NCI-H774 (cell line): ENCODE measurements at places on chromosomes 5 and 9.

- no peak for DNase-seq
These were observed 51.9 kb upstream of the POU5F2 start for GRCh38 chr5:93793159-93793781.

DNA sequence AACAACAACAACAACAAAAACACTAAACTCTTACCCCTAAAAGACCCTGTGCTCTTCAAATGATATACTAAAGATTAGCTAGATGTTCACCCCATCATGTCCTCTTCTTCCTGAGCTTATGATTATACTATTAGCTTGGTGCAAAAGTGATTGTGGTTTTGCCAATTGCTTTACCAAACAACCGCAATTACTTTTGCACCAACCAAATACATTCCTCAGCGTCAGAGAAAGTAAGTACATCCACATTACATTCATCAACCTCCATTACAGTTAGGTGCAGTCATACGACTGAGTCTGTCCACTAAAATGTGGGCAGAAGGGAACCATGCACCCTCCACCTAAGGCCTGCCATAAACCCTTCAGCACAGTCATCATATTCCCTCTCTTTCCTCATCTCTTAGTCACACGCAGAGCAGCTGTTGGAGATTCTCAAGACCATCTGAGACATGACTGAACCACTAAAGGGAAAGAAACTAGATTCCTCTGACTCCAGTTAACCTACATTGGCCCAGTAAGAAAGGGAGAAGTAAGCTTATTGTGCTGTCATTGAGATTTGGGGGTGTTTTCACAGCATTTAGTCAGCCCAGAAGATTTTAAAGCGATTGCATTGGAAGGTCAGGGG lies 181.6 kb upstream of the TLE4 start:
- DNase-seq = no peak

DNA sequence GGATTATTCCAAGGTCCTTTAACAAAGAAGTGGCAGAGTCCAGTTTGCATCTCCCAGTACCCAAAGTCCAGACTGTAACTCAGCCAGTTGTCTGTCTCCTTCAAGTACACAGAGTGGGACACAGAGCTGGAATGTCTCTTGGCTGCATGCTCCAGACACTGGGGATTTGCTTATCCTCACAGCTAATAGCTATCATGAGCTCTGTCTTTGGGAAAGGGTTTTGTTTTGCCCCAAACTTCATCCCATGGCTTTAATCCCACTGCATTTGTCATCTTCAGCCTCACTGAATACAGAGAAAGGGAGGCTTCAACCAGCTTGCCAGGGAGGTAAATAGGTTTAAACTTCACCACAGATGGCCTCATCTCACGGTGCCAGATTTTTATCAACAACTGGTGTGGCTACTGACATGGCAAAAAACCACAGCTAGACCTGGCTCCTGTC lies 412.2 kb upstream of the SLC24A2 start:
- no peak for DNase-seq

GRCh38 chr9:93648181-93648580 lies 71.8 kb downstream of the PHF2 start:
- no peak for DNase-seq

GRCh38 chr9:113614843-113615648 lies 151.5 kb downstream of the RGS3 start:
- no peak for DNase-seq

- no peak for DNase-seq
These were observed 73.5 kb downstream of the MFAP3 start for GRCh38 chr5:154112255-154112654.

GRCh38 chr5:77795268-77795667 lies 19.1 kb upstream of the TBCA start:
- DNase-seq = no peak

DNA sequence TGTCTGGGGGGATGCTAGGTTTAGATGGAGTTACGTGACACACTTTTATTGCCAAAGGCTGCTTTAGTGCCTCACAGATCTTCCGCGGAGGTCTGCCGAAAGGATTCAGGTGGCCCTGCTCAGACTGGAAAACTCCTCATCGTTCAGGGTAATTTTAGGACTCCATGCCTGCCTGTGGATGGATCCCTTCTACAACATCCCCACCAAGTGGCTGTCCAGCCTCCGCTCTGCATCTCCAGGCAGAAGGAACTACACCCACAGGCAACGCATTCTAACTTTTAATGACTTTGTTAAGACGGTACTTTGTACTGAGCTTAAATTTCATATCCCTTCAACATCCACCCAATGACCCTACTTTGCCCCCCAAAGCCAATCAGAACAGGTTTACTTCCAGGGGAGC lies 29.4 kb downstream of the ATPSCKMT start:
- no peak for DNase-seq

DNA sequence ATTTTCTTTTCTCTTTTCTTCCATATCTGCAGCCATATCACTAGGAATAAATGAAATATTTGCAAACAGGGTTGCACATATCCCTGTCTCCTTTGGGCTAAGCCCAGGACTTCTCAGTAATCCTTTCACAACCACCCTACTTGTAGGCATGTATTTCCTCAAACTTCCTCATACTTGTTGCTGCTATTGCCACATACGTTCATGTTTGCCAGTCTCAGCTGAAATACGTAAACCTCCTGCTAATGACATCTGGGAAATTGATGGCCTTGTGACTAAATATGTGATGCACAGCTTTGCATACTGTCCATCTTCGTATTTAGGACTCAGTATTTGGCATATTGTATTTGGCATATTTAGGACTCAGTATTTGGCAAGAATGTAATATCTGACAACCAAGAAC lies 224.6 kb downstream of the PLK2 start:
- DNase-seq = no peak

DNA sequence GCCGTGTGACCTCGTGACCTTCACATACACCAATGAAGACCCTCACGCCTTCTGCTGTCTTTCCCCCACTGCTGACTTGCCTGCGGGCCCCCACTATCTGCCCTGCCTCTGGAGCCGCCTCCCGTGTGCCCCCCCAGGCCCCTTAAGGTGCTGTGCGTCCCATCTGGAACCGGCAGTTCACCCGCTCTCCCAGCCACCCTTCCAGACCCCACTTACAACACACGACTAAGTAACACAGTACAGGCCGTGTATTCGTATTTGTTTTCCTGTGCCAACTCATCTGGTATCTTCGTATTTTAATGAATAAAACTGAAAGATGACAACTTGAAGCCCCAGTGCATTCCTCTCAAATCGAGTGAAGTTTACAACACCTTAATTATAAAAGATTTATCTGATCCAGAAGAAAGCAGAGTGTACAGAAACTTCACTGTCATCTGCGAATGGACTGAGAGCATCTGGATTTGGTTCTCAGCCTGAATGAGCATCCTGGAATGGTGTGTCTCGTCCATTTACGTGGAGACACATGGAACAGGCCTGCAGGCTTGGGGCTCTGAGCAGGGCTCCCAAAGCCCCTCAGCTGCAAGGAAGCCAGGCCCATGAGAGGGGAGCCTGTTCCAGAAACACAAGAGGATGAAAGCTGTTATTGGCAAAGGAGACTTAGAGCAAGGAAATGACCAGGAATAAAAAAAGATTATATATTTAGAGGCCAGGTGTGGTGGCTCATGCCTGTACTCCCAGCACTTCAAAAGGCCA lies 21.9 kb upstream of the TERT start:
- DNase-seq = no peak

DNA sequence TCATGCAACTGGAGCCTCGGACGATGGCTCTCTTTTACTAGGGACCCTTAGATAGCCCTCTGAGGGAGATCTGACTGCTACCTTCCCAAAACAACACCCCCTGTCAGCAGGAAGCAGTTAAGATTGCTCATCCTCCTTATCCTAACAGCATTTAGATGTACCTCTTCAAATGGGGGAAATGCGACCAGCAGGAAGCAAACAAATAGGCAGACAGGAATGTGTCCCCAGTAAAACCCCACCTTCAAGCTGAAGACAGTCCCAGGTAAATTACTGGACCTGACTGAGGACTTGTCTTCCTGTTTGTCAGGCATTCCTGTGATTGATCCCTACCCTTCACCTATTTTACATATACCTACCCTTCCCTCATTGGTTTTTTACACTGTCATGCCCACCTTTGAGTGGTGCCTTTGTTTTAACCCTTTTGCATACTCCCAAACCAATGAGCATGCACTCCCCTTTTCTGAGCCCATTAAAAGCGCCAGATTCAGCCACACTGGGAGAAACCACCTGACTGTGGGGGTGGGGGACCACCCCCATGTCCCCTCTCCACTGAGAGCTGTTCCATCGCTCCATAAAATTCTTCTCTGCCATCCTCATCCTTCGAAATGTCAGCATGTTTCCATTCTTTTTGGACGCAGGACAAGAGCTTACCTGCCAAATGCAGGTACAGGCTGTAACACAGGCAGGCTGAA lies 954.0 kb upstream of the CDH6 start:
- no peak for DNase-seq

- DNase-seq = no peak
These were observed 882 bp downstream of the CERCAM start for GRCh38 chr9:128421482-128421996.

- no peak for DNase-seq
These were observed 397.2 kb upstream of the DAB2 start for GRCh38 chr5:39822020-39822419.

GRCh38 chr9:21758540-21758939 lies 43.9 kb upstream of the MTAP start:
- no peak for DNase-seq

DNA sequence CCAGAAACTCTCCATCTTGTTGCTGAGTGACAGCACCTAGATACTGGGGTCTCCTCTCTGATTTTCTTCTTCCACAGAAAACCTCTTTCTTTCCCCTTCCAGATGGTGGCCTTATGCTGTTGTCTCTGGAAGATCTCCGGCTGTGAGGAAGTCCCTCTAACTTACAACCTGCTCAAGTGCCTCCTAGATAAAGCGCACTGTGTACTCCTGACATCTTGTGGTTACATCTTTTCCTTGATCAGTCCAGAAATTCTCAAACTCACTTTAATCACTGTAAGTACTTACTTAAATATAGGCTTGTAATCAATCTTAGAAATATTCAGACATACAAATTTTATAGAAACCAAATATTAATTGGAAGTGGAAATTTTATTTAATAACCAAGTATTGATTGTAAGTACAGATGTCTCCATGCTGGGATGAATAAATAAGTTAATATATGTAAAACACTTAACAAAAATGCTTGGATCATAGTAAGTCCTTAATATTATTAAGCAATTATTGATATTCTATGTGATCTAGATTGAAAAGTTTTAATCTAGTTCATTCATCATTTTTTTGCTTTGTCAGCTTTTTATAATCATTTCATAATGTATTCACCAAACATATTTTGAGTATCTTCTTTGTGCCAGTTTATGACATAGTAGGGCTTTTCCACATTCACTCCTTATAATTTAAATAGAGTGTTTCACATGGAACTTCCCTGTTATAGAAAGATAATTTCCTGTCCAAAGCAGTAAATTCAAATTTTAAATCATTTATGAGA lies 1381.4 kb upstream of the CDH6 start:
- no peak for DNase-seq

DNA sequence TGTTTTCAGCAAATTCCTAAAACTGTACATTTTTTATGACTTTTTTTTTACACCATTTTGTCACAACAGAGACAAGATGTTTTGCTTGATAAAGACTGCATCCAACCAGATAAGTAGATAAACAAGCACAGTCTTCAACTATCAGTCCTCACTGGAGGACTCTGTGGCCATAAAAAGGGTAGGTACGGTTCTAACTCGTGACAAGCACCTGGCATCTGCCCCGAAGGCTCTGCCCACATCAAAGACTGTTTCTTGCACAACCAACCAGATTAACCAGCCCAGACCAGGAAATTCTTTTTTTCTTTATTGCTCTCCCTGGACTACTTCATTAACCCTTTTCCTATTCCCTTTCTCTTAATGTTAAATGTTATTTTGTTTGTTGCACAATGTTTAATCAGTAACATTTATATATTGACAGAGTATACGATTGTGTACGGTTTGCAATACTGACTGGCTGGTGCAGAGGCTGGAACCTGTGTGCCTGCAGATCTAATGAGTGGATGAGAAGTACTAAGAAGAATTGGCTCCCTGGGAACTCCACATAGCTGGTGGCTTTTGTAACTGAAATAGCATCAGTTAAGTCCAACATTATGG lies 74.1 kb downstream of the SERINC5 start:
- DNase-seq = peak; percentile 22
